A549 treated with Hydrocortisone at 1 μM for 4 hours (cell line): ENCODE measurements at places on chromosomes 12 and 14. TPM values are rescaled to one million over a fixed set of nuclear protein-coding genes. Genes with fewer than 3 reads are reported as not detected.

Gene SLC6A12
- 0.68 to 1.3 TPM (median 0.85 TPM) in 5 replicates for total RNA-seq

Gene HIF1A
- total RNA-seq, result 121 to 233 TPM (median 180 TPM) in 5 replicates

Gene C14orf180
- not detected in 5 replicates for total RNA-seq

Gene FAR2
- 0.08 to 0.34 TPM (median 0.09 TPM) in 3 of 5 replicates, not detected in the others for total RNA-seq

Gene LRRC10
- not detected in 5 replicates for total RNA-seq

Gene RNF212B
- not detected in 5 replicates for total RNA-seq

Gene RASSF9
- 0.83 to 1.4 TPM (median 1.2 TPM) in 5 replicates for total RNA-seq

Gene TMEM63C
- total RNA-seq, result 4.8 to 6.0 TPM (median 5.4 TPM) in 5 replicates

Gene AMN
- 0.25 to 0.54 TPM (median 0.39 TPM) in 5 replicates for total RNA-seq

Gene PZP
- total RNA-seq, result not detected in 5 replicates

Gene B3GNT4
- total RNA-seq, result 0.62 to 0.86 TPM (median 0.79 TPM) in 5 replicates

Gene SCNN1A
- total RNA-seq, result 22.8 to 25.8 TPM (median 24.3 TPM) in 5 replicates

Gene PPFIA2
- not detected in 5 replicates for total RNA-seq

Gene RHEBL1
- total RNA-seq, result 3.2 to 4.9 TPM (median 4.6 TPM) in 5 replicates

Gene LRP1-AS
- total RNA-seq, result not detected in 5 replicates

Gene NGB
- not detected in 5 replicates for total RNA-seq

Gene KRT77
- not detected in 5 replicates for total RNA-seq

Gene TEX52
- not detected in 5 replicates for total RNA-seq

Gene CIPC
- 6.5 to 9.7 TPM (median 7.1 TPM) in 5 replicates for total RNA-seq

Gene ESR2
- total RNA-seq, result 0.06 to 0.15 TPM (median 0.09 TPM) in 5 replicates

Gene GPR68
- 0.16 to 0.29 TPM (median 0.23 TPM) in 5 replicates for total RNA-seq

Gene NOVA1
- 3.4 to 4.7 TPM (median 4.0 TPM) in 5 replicates for total RNA-seq

Gene TDRD9
- 0.16 to 0.25 TPM (median 0.21 TPM) in 5 replicates for total RNA-seq

Gene KLRD1
- not detected in 5 replicates for total RNA-seq

Gene GLI1
- 4.5 to 6.2 TPM (median 5.6 TPM) in 5 replicates for total RNA-seq

Gene SLC24A4
- total RNA-seq, result 0.06 to 0.22 TPM (median 0.20 TPM) in 5 replicates
